ENCODE measurements at places on chromosomes 12 and 14. TPM values are rescaled to one million over a fixed set of nuclear protein-coding genes. Genes with fewer than 3 reads are reported as not detected.

Gene LRFN5
- not detected for total RNA-seq

Gene RNASE1
- not detected for total RNA-seq

Gene CELA1
- total RNA-seq, result not detected

Gene KRT7
- total RNA-seq, result 4.2 TPM

Gene NPAS3
- not detected for total RNA-seq

All from activated T-helper 2 cell treated with anti-CD3 and anti-CD28 coated beads, Interferon-gamma antibody, Interleukin-2, Interleukin-4, amounts not matched to agents 10 μg/mL and 5 μg/mL and 100 μg/mL, durations not matched to agents 14 hours and 24 hours and 36 hours (primary cell).